ENCODE measurements at places on chromosomes 16 and 17.

DNA sequence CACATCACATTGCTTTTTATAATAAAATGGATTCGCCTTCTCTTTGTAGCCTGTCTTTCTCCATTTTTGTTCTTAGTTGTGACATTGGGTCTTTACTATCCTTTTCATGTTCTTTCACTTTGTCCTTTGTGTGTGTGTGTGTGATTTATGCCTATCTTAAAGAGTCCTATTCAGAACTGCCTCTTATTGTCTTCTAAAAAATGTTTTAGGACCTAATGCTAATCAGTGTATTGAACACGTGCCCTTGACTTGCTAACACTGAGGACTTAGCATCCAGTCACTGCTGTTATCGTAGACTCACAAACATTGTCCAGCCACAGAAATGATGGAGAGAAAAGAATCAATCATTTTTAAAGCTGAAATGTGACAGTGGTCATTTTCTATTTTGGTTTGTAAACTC lies 251.9 kb downstream of the CNTNAP4 start:
- DNase-seq: no peak

DNA sequence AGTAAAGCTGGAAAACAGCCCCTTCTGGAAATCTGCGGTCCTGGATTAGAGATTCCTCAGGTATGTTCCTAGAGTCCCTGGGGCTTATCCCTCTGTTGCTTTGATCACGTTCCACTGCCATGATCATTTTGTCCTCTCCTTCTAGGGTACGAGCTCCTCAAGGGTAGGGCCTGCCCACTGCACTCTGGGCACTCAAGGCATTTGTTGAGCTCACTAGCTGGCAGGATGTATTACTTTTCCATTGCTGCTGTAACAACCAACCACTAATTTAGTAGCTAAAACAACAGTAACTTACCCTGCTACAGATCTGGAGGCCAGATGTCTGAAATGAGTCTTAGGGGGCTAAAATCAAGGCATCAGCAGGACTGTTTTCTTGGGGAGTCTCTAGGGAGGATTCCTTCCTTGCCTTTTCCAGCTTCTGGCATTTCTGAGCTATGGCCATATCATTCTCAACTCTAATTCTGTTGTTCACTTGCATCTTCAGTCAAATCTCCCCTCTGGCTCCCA lies 65.7 kb downstream of the ARSG start:
- DNase-seq: no peak

DNA sequence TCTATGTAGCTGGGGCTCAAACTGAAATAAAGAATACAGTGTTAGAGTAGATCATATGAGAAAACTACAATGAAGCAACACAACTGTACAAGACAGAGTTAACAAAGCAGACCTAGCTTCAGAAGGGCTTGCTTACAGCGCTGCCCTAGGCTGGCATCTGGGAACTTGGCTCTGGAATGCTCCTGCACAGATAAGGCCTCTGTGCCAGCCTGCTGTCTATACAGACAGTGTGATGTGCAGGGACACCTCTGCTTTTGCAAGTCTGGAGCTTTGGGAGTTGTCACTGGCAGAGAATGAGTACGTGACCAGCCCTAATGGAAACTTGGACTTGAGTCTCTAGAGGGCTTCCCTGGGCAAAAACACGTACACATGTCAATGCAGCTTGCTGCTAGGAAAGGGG lies 32.1 kb upstream of the SLC38A8 start:
- no peak for DNase-seq

GRCh38 chr16:74079232-74079586 lies 217.4 kb upstream of the PSMD7 start:
- no peak for DNase-seq

GRCh38 chr17:78174870-78175642 lies 6.7 kb downstream of the SYNGR2 start:
- DNase-seq: no peak

DNA sequence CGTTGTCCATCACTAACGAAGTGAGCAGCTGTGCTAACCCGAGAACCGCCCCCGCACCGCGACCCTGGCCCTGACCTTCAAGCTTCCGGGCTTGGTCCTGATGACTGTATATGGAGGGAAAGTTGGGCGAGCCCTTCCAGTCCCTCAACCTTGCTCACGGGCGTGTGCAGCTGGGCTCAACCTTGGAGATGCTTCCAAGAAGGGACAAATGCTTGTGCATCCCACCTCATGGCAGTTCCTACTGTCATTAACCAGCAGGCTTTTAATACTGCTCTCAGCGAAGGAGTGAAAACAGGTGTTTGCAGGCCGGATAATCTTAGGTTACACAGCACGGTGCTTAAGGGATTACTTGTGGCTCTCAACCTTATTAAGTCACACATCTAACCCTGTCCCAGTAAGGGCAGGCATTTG lies 33.5 kb downstream of the SRL start:
- DNase-seq: no peak

Data from SW 1271 (cell line).